ENCODE measurements at places on chromosomes 12 and 14. TPM values are rescaled to one million over a fixed set of nuclear protein-coding genes. Genes with fewer than 3 reads are reported as not detected.

DNA sequence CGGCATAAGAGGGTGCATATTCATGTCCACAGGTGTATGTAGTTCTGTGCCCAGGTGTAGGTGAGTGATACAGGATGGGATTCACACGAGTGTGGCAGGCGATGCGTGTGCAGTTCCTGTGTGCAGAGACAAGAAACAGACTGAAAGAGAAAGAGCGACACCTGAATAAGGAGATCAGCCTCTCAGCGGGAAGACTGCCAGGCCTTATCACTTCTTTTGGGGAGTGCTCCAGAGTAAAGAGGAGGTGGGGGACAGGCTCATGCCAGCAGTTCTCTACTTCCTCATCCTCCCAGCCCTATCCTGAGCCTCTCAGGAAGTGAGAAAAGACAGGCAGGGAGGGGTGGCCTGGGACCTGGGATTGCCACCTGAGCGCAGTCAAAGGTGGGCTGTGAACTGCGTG, 2.8 kb downstream of the PSMB11 start:
- no peak for DNase-seq

DNA sequence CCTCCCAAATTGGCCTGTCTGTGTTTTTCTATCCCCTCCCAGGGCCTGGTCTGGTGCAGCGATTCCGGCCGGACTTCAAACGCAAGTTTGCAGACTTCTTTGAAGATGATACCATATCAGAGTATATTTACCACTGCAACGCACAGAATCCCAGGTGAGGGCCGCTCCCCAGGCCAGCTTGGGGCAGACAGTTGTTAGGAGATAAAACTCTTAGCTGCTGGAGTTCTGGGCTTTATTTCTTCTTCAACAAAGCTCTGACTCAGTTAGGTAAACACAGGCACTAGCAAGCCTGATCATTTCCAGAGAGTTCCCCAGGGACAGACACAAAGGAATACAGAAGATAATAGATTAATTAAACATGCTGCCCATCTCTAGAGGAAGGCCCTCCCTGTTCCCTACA, 8.3 kb downstream of the ABHD4 start:
- DNase-seq = no peak

DNA sequence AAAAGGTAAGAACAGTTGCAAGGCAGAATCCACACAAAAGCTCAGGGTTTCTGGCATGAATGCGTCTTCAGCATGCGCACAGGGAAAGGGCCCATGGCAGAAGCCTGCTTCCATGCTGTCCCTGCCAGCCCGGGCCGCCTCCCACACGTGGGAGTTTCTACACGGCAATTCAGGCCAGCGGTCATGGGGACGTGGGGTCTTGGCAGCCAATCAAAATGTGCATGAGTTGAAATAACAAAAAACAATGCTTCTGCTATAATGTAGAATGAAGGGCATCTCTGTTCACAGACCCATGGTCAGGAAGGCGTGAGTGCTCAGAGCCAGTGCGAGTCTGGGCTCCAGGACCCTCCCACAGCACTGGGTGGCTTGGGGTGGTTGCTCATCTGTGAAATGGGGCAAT, 28.6 kb downstream of the AMN start:
- DNase-seq = no peak

- DNase-seq = no peak
Measured at GRCh38 chr14:58109744-58110143, 42.3 kb downstream of the ARMH4 start.

DNA sequence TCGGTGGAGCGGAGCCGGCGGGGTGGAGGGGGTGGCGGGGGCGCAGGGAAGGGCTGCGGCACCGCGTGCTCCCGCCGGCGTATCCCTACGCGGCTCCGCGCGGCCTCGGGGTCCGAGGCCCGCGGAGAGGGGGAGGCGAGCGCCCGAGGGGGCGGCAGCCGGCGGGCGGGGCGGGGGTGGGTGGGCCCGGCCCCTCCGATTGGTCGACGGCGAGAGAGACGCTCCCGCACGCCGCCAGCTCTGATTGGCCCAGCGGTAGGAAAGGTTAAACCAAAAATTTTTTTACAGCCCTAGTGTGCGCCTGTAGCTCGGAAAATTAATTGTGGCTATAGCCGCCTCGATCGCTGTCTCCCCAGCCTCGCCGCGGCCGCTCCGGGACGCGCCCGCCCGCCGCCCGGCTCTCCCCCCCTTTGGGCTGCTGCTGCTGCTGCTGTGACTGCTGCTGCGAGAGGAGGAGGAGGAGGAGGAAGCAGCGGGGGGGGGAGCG, at the start of gene FOXG1:
Gene FOXG1 (plus strand): TSS at position 319 of the 487 bp plus-strand sequence. CDS start 493 bp downstream, outside the sequence.
- peak; percentile 50 for DNase-seq

DNA sequence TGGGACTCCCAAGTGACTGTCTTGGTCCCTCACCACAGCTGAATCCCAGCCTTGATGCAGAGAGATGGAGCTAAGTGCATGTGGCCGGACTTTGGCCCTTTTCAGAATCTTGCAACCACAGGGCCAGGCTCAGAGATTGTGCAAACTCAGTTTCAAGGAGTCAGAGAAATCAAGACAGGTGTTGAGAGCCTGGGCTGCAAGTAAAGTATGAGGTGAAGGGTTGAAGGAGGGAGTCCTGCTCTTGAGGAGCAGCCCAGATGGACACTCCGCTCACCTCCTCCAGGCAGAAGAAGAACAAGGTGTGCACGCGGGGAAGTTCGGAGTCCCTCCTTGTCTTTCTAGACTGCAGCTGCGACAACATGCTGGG, 6.3 kb upstream of the BMP4 start:
- no peak for DNase-seq

DNA sequence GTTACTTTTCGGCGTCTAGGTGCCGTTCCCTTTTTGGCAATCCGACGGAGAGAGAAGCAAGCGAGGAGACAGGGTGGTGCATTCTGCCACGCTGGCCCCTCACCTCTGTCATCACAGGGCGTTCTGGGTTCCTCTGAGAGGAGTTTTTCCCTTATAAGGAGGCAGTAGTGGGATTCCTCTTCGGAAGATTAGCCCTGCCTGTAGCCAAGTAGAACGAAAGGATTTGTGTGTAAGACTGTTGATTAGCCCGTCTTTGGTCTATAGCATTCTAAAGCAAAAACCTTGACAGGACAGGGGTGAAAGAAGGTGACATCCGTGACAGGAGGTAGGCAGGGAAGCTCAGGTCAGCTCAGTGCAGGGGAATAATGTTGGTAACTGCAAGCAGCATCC, 9.1 kb upstream of the NEMF start:
- peak; percentile 76 for DNase-seq

DNA sequence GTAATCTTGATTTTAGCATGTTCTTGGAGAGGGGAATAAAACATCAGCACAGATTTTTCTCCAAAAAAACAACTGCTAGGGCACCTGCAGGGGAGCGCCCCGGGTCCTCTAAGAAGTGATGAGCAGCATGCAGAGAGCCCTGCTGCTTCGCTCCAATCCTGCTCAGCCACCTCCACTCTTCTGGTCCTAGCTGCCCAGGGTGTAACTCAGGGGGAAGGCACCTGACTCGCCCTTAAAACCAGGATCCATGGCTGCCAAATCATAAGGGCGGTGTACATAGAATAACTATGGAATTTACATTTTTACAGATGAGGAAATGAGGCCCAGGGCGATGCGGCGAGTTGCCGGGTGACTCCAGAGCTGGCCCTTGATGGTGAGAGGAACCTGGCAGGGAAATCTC, 204.7 kb downstream of the CALM1 start:
- no peak for DNase-seq

GRCh38 chr12:91685917-91686316, 459.7 kb downstream of the BTG1 start:
- no peak for DNase-seq

DNA sequence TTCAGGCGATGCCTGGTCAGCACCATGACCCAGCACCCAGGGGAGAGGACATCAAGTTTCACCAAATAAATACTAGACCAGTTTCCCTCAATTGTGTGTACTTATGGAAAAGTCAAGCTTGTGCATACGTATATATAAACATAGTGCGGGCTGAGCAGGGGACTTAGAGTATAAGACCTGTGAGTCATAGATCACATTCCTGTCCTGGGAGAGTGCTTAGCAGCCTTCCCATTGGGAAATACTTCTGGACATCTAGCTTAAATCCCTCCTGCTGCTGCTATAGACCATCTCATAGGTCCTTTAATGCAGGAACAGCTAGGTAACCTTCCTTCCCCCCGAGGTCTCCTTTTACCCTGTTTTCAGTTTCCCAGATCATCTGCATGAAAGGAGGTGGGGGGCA, 51.9 kb downstream of the PRMT8 start:
- DNase-seq = no peak

GRCh38 chr12:77537663-77538062, 293.0 kb upstream of the NAV3 start:
- DNase-seq = no peak

- DNase-seq = no peak
Measured at GRCh38 chr14:103085106-103086091, 1.4 kb downstream of the LBHD2 start.

- peak; percentile 16 for DNase-seq
Measured at GRCh38 chr12:40224439-40225291, at the start of gene LRRK2. LRRK2 (plus strand) TSS chr12:40224997; CDS start chr12:40225132, 135 bp downstream.

DNA sequence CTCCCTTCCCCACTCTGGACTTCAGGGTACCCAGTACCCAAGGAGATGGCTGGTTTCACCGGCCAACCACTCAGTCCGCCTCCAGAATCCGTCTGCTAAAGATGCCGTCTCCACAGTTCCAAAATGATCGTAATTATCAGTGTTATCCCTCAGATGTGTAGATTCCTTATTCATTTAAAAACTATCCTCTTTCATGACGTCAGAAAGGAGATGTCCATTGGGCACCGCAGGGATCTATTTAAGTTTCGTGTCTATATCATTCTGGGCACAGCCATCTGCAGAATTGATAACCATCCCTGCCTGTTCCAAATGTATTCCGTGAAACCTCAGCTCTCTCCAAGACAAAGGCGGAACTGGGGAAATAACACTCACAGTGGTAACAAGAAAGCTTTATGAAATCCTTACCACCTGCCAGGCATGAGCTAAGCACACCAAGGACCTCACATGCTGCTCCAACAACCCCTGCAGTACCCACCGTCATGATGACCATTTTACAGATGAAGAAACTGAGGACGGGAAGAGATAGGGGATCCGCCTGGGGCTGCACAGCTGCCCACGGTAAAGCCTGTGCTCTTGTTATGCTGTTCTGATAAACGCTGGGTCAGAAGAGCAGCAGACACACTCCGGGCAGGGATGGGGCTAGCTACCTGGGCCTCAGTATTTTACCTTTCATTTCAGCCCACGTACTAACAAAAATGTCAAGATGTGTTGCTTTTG, 90.0 kb downstream of the BCL11B start:
- no peak for DNase-seq

- no peak for DNase-seq
Measured at GRCh38 chr12:77559400-77560074, 271.2 kb upstream of the NAV3 start.

The LRRC10 gene
- not detected for total RNA-seq

The CCDC38 gene
- 0.04 TPM for total RNA-seq

The ZFYVE21 gene
- total RNA-seq = 28.3 TPM

The ABCB9 gene
- total RNA-seq = 7.1 TPM

The CREBL2 gene
- 7.9 TPM for total RNA-seq

The PRICKLE1 gene
- 1.8 TPM for total RNA-seq

The TPPP2 gene
- total RNA-seq = not detected

The SLC41A2 gene
- 2.4 TPM for total RNA-seq
